Stimulated activated CD8-positive, alpha-beta memory T cell treated with anti-CD3 and anti-CD28 coated beads, Interleukin-7, amount 100 ng/mL, for 4 hours (primary cell): ENCODE measurements at places on chromosomes 16 and 17.
A peak's percentile ranks its signal among the peaks of the same experiment; 100 is the strongest.

DNA sequence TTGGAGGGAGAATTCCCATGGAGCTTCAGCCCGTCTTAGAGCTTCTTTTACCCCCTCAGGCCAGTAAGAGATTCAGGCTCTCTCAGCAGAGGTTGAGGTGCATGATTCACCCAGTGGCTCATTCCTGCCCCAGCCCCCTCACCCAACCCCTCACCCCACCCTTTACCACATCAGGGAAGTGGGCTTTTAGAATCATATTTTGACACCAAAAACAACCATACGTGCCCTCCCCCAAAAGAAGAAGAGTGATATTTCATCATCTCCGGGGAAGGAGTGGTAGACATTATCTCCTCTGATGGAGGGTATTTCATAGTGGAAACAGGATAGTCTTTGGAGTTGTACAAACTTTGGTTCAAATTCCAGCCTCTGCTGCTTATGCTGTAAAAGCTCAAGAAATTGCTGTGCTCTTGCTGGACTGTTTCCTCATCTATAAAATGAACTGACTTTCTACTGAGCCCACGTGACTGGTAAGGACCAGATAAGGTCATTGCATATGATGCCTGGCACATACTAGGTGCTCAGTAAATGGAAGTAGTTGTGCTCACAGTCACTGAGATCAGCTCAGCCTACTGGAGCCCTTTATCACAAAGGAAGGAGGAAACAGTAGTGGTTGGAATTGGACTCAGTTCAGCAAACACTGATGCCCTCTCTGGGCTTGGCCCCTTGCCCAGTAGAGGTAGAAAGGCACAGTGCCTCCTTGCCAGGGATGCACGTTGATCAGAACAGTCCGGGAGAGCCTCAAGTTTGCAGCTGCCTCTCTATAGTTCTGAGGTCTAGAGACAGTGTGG is 18.3 kb upstream of the CCL5 start:
- peak; percentile 65 for DNase-seq

DNA sequence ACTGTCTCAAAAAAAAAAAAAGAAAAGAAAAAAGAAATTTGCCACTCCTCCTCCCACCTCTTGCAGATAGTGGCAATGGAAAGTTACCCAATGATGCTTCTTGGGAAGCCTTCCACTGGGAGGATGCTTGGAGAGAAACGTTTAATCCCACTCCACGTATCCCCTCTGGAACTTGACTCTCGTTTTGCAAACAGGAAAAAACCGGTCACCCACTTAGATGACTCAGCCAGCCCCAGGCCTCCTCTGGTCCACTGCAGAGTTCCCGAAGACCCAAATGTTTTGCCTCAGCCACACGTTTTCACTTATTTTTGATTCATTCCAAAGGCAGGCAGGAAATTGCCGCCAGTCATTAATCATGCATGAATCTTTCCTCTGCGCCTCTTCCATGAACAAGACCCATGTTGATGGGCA is 9.3 kb upstream of the TNFRSF17 start:
- DNase-seq, result no peak

- DNase-seq, result no peak
Observed at GRCh38 chr17:29240477-29240876, 6.2 kb upstream of the CRYBA1 start.

DNA sequence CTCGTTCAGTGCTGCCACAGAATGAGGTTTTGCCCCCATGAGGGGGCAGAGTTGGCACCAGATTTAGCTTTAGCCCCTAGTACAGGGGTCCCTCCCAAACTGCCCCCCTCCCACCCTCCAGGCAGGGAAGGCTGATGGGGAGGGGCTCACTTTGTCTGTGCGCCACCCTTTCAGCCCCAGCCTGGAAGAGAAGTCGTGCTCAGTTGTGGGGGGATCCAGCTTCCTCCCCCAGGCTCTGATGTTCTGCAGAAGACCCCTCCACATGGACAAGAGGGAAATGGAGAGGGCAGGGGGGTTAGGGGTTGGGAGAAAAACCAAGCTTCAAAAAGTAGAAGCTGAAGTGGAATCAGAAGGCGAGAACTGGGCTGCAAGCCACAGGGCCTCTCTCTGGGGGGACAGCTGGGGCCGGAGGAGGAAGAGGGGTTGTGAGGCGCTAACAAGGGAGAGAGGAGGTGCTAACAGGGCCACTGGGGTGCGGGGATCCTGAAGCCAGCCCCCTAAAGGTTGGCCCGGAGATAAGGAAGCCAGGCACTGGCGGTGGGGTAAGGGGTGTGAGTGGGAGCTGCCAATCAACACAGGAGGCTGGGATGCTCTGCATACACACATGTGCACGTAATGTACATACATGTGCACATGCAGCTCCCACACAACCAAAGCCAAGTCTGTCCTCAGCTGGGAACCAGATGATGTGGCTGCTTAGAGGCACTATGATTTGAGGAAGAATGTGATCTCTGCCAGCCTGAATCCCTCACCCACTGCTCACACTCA is 7.0 kb upstream of the TMEM92 start:
- DNase-seq, result no peak

DNA sequence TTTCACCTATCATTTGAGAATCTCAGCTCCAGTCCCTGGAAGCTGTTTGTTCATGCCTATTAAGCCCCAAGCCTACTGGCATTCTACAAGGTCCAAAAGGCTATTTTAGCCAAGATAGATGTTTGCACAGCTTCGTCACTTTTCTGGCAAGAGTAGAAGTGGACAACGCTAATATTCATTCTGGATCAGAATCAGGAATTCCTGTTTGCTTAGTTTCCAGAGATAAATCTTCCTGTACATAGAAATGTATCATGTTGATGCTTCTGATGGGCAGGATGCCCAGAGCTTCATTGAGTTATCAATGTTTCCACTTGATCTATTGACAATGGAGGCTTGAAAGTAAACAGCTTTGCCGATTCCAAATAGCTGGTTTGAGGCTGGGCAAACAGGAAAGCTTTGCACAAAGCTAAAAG is 260.7 kb upstream of the CA10 start:
- no peak for DNase-seq

DNA sequence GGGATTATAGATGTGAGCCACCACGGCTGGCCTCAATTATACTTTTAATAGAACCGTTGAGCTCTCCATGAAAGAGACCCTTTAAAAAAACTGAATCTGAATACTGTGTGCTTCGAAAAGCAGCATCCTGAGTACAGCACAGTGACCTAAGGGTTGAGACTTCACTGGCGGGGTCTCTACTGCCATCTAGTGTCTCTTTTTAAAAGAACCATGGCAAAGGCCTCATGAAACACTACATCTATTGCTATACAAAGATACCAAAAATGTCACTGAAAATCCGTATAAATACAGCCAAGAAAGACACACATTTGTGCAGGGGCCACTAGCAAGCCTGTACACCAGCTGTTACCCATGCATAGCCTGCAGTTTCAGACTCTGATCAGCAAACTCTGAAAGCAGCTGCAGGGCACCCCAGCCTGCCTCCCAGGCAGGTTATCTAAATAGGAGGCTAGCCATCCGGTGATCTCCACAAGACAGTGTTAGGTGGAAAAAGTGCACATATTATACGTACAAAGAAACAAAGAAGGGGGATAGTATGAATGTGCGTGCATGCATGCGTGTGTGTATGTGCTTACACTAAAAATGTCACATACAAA is 35.3 kb downstream of the NPLOC4 start:
- DNase-seq, result peak; percentile 21

GRCh38 chr17:27821318-27821717 is 21.0 kb upstream of the NOS2 start:
- DNase-seq, result no peak

GRCh38 chr16:70746708-70747424 is 54.1 kb downstream of the VAC14 start:
- no peak for DNase-seq

- DNase-seq, result peak; percentile 99
Observed at GRCh38 chr17:14300575-14301278, at the start of gene HS3ST3B1. TSS of gene HS3ST3B1 (plus strand) at chr17:14301081. CDS start at chr17:14301519, 438 bp downstream.

- no peak for DNase-seq
Observed at GRCh38 chr17:28950752-28951427, 428 bp downstream of the PHF12 start.

DNA sequence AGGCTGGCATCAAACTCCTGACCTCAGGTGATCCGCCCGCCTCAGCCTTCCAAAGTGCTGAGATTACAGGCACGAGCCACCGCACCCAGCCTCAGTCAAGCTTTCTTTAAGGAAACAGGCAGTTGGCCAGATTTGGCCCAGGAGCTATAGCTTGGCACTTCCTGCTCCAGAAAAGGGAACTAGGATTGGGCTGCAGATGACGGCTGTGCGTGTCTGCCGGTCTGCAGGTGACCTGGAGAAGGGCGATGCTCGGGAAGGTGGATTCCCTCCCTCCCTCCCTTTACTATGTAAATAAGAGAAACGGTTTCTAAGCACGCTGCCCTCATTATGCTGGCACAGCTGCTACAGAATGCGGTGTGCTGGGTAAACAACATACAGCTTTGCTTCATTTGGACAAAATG is 215.9 kb downstream of the RPTOR start:
- no peak for DNase-seq

GRCh38 chr17:16906680-16907079 is 65.2 kb downstream of the TNFRSF13B start:
- DNase-seq, result no peak

GRCh38 chr17:61136296-61136695 is 263.3 kb upstream of the TBX2 start:
- DNase-seq, result no peak

DNA sequence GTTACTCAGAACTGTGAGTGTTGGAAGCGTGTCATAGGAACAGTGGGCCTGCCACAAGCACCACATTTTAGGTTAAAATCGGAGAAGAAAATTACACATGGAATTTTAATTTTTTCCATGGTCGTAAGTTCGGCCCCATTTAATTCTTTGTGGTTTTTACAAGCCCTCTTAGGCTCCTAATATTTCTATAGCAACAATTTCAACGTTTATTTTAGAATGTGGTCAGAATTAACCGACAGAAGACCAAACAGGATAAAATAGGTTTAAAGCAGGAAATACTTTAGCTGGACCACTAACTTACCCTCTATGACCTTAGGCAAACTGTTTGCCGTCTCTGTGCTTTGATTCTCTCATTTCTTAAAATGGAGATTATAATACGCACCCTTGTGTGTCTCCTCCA is 69.9 kb downstream of the FTO start:
- no peak for DNase-seq

- no peak for DNase-seq
Observed at GRCh38 chr17:606508-607250, 108.0 kb downstream of the VPS53 start.

DNA sequence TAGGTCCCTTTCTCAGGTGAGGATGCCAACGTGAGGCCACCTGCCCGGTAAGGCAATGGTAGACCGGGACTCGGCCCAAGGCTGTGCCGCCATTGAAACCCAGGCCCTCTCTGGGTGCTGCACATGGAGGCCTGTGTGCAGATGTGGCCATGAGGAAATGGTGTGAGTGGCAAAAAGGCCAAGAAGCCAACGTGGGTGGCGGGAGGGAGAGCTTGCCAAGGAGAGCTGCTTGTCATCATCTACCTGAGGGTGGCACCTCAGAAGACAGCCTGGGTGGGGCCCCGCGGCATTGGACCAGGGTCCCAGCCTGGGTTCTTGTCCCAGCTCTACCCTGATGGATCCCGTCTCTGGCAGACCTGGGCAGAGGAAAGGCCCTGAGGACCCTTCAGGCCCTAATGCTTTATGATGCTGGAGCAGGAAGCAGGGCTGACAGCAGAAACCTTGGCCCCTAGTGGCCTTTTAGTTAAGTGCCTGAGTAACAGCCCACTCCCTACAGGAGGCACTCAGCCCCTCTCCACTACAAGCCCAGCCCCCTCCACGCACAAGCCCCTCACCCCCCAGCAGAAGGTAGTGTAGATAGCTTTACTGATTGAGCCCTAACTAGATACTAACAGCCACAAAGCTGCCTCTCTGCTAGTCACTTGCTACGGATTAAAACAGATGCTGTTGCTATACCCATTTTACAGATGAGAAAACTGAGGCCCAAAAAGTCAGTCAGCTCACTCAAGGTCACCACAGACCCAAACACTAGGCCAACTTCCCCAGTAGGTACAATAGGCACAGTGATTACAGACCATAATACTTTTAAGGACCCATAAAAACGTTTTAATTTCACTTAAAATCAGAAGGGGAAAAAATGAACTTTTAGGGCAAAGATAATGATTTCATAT is 26.2 kb upstream of the KIFC3 start:
- no peak for DNase-seq

DNA sequence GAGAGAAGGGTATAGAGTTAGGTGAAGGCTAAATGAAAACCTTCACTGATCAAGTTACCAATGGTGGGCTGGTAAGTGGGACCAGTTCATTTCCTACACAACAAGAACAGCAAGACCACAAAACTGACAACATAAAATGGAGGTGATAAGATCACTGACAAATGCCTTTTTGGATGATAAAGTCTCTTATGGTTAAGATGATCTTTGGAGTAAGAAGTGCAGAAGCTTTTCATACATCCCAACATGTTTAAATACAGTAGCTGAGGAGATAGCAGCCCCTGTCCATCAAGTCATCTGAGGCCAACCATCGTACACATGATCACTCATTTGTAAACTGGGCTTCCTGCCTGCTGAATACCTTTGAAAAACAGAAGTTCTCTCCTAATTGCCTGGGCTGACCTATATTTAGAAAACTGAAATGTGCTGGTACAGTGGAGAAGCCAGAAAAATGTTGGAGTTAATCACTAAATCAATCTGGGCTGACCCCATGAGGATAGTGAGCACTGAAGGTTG is 259.0 kb upstream of the ZFHX3 start:
- no peak for DNase-seq

DNA sequence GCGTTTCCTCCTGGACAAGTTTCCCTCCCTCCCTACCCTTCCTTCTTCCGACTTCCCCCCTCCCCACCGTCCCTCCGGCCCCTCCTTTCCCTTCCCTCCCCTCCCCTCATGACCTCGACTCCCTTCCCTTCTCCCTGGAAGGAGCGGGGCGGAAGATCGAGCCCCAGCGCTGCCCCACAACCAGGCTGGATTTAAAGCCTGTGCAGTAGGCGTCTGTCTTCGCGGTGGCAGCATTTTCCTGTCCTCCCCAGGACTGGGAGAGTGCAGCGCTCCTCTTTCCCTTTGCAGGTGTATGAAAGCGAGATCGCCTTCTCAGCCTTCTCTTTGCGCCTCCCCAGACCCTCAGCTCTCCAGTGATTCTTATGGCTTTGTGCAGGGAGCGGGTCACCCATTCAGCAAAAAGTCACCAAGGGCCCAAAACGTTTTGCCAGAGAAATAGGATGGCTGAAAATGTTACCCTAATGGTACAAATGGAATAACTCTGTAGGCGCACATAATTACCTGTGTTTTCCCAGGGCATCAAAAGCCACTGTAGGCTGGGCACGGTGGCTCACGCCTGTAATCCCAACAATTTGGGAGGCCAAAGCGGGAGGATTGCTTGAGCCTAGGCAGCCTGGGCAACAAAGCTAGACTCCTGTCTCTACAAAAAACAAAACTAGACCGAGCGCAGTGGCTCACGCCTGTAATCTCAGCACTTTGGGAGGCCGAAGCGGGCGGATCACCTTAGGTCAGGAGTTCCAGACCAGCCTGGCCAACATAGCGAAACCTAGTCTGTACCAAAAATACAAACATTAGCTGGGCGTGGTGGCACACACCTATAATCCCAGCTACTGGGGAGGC is 40.8 kb downstream of the SLFN12L start:
- no peak for DNase-seq

GRCh38 chr16:56675685-56676210 is 6.1 kb downstream of the MT1H start:
- DNase-seq, result peak; percentile 65

GRCh38 chr17:47869114-47869513 is 18.2 kb upstream of the SP6 start:
- no peak for DNase-seq

GRCh38 chr16:30744183-30744582 is 4.0 kb upstream of the PHKG2 start:
- DNase-seq, result no peak

GRCh38 chr16:68073902-68074760 is 11.0 kb upstream of the NFATC3 start:
- DNase-seq, result no peak
